D341Med (cell line): ENCODE measurements at places on chromosomes 12 and 14.

GRCh38 chr12:18752280-18752920, 14.5 kb downstream of the CAPZA3 start:
- peak; percentile 28 for DNase-seq

GRCh38 chr12:13027508-13027907, 16.7 kb upstream of the FAM234B start:
- DNase-seq = no peak

DNA sequence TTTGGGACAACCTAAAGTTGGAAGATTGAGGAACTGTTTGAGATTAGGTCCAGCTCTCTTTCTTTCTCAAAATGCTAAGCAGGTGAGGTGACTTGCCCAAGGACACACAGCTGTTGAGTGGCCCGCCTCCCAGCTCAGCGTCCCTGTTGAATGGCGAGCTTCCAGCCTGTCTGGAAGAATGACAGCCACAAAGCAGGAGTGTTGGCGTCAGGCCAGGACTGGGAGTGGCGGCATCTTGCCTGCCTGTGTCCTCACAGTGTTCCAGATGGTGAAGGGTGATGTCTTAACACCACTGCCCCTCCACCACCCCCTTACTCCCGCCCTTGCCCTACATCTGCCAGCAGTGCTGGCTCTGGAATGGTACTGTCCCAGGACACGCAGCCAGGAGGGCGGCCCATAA, 4.4 kb upstream of the CEBPE start:
- peak; percentile 63 for DNase-seq

DNA sequence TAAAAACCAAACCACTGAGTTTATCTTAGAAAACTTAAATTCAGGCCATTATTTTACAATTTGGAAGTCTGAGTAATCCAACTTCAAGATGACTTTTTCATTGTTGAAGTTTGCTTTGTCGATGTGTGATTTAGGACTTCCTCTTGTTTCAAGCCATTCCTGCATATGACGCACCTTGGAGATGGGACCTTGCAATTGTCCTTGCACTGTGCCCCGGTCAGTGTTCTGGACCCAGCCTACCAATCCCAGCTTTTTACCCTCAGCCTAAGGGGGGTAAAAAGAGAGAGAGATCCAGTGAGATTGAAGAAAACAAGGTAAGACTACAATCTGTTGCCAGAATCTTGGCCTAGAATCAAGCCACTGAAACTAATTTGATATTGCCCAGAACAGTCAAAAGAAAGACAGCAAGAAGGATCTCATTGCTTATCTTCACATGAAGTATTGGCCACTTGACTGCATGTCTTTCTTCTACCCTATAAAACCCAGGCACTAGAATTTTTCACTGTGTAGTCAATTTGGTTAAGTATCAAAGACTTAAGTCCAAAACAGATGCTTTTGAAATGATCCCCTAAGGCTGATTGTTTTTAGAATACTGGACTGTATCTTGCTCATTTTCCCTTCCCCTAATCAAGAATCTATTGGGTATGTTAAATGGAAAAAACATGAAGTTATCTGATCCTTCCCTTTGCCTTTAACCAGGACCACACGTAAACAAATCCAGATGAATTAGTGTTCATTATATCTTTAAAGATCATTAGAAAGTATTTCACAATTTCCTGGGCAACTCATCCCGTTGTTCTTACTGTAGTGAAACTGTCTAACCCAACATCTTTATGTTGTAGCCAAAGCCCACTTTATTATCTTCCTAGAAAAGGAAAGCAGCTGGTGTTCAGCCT, 2.4 kb upstream of the MLH3 start:
- DNase-seq = no peak

DNA sequence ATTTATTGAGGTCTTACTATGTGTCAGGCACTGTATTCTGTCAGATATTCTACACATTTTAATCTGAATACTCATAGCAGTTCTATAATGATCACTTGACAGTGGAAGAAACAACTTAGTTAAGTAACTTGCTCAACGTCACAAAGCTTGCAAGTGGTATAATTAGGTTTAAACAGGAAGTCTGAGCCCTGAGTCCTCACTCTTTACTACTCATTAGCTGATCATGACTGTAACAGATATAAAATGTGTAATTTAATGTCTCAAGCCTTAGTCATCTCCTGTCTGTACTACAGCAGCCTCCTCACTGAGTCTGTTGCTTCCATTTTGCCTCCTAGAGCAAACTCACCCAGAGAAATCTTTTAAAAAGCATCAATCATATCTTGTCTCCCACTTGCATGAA, 38.9 kb downstream of the PPP4R4 start:
- no peak for DNase-seq
